Lung (tissue), 17 donors: ENCODE measurements at places on chromosomes 3 and 15.

DNA sequence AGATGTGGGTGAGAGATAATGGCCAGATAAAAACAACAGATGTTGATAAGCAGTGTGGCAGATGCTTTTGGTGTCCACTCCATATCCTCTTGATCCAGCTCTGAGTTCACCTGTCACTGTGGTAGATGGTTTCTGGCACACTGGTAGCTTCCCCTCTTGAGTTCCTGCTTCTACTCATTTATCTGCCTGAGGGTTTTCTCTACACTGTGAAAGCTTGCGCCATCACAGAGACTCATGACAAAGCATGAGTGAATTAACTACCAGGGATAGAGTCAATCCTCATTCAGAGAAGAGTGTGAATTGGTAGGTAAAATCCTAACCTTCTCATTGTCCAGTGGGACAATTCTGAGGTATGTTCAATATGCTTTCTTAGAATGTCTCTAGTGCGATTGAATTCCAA, 50.0 kb upstream of the ARHGEF26 start:
- no peak for DNase-seq

DNA sequence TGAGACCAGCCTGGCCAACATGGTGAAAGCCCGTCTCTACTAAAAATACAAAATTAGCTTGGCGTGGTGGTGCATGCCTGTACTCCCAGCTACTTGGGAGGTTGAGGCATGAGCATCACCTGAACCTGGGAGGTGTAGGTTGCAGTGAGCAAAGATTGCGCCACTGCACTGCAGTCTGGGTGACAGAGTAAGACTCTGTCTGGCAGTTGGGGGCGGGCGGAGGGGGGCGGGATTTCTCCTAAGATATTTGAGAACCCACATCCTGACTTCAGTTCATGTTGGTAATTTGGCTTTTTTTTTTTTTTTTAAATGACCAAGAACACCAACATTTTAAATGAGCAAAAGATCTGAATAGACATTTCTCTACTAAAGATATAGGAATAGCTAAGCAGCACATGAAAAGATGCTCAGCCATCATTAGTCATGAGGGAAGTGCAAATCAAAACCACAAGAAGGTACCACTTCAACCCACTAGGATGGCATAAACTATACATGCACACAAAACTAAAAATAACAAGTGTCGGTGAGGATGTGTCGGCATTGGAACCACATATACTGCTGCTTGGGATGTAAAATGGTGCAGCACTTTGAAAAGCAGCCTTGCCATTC, 75.6 kb upstream of the LMOD3 start:
- DNase-seq: no peak

DNA sequence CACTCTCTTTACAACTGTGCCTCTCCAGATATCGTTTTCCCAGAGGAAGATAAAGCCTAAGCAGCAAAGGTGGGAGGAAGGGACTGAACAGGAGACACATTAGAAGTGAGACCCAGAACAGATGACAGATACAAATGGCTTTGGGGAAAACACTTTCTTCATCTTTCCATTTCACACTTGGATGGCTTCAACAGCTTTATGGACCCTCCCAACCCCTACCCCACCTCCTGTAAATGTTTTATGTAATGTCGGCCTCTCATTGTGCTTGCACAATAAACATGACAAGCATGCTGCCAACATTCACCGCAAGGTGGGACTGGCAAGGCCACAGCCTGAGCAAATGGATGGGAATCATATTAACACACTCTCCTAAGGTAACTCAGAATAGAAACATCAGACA, 1088.6 kb downstream of the TUSC7 start:
- no peak for DNase-seq

DNA sequence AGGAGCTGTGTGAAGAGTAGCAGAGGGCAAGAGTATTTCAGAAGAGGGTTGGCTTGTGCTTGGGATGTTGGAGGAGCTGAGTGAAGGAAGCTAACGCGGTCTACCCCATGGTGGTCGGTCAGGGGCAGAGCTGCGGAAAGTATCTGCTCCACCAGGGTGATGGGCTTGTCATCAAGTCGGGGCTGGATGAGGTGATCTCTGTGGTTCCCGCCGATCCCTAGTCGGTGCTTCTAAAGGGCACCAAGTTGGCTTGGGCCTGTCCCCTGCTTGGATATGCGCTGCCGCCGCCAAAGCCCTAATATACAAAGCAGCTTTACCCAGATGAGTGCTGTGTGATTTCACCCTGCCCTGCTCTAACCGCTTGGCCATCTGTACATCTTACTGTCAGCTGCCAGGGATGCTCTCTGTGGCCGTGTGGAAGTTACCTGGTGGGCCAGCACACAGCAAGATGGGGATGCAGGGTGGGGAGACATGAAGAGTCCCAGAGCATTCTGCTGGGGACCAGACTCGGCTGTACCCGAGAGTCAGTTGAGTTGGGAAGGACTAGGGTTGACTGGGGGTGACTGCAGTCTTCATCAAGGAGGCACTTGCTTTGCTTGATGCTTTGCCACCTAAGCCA, 226.1 kb upstream of the BHLHE40 start:
- DNase-seq: no peak

- no peak for DNase-seq
Observed at GRCh38 chr3:197173620-197174019, 124.8 kb downstream of the DLG1 start.
